ENCODE measurements at places on chromosomes 2 and 18.

DNA sequence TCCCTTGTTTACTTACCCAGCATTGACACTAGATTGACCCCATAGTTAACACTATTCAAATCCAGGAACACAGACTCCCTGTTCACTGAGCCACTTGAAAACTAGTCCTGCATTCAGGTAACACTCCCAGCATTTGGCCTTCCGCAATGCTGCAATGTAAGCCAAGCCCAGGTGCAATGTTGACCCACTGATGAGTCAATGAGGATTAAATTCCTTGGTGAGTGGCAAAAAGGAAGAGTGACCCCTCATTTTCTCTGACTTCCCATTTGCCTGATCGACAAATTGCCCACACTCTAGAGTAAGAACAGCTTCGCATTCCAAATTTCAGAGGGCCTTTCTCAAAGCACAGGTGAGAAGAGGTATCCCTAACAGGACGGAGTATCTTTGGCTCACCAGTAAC is 251.9 kb downstream of the FBXO15 start:
- DNase-seq, result peak; percentile 6

DNA sequence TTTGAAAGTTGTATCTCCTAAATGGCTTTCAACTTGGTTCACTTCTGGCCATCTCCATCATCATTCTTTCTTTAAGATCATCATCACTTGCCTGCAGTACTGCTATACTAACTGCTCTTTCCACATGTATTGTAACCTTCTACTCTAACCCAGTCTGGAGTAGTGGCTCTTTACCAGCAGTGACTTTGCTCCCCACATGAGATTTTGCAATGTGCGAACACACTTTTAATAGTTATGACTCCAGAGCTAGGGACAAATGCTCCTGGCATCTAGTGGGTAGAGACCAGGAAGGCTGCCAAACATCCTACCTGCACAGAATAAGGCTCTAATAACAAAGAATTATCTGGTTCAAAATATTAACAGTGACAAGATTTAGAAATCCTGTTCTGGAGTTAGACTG is 243.8 kb downstream of the XIRP2 start:
- DNase-seq, result no peak

- DNase-seq, result no peak
These were observed 671.6 kb upstream of the ACVR2A start for GRCh38 chr2:147173189-147173581.

GRCh38 chr2:60303680-60304079 is 249.8 kb downstream of the BCL11A start:
- DNase-seq, result no peak

- peak; percentile 6 for DNase-seq
These were observed 193.3 kb upstream of the AGAP1 start for GRCh38 chr2:235300368-235301201.

DNA sequence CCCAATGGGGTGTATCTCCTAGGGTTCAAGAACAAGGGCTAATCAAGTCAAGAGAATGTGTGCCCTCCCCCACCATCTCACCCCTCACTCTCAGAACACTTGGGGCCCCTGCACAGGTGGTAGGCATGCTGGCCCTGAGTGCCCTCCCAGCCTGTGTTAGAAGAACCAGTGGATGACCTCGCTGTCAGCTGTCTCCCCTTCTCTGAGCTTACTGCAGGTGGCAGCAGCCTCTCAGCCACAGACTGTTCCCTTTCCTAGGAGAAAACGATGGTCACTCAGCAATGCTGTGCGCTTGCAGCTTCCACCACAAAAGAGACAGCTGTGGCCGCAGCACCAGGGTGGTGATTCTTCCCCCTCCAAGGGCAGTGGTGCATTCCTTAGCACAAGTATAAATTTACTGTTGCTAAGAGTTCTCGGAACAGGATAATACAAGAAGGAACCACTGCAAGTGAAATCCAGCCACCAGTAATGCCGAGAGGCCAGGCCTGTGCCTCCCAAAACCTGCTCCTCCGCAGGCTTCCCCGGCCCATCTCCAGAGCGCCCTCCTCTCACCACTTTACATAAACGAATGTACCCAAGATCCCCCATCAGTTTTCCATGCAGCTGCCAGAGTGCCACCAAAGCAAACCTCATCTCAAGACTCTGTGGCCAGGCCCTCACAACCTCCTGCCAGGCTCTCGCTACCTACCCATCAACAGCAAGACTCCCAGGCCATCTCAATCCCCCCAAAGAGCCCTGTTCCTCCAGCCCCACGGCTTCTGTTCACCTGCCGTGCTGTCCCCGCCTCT is 935 bp upstream of the RAMP1 start:
- peak; percentile 35 for DNase-seq

DNA sequence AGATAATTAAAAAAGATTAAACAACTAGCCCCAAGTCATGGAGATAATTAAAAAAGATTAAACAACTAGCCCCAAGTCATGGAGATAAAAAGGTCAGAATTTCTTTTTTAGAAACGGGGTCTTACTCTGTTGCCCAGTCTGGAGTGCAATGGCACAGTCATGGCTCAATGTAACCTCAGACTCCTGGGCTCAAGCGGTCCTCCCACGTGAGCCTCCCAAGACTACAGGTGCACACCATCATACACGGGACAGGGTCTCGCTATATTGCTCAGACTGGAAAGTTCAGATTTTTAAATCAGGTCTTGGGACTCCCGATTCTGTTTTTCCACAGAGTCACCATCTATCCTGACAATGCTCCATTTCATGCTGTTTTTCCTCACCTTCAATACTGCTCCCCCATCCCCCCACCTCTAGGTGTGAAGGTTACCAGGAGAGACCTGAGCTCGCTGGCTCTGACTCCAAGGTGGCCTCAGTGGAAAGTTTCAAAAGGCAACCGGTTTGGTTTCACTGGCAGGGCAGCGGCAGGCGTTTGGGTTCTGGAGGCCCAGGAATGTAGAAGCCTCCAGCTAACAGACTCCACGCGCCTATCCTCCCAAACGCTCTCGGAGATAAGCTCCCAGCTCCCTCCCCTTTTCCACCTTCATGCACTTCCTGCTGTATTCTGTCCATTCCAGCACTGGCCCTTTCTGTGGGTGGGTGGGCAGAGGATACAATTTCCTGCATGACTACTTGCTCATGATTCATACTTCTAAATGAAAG is 2.9 kb upstream of the SEMA4C start:
- DNase-seq, result no peak

GRCh38 chr2:213199871-213200270 is 48.5 kb upstream of the IKZF2 start:
- no peak for DNase-seq

- DNase-seq, result no peak
These were observed 168.5 kb downstream of the TMEFF2 start for GRCh38 chr2:192026059-192026824.

DNA sequence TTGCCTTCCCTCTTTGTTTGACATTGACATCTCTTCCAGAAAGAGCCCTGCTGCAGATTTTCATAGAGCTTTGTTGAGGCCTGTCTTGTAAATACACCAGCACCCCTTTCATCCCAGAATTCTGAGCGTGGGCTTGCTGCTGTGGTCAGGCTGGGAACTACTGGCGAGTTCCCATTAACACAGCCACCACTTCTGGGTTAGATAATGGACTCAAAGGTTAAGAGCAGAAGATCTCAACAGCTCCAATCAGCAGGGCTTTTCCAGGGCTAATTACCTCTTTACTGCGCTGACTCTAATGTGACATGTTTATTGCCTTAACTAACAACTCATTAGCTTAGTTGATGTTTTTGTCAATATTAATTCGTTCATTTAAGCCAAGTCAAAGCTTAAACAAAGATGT is 235.9 kb upstream of the BOD1L2 start:
- peak; percentile 80 for DNase-seq

GRCh38 chr18:36089001-36089400 is 21.6 kb upstream of the RPRD1A start:
- no peak for DNase-seq

GRCh38 chr2:180970016-180970415 is 10.4 kb upstream of the UBE2E3 start:
- DNase-seq, result peak; percentile 17

DNA sequence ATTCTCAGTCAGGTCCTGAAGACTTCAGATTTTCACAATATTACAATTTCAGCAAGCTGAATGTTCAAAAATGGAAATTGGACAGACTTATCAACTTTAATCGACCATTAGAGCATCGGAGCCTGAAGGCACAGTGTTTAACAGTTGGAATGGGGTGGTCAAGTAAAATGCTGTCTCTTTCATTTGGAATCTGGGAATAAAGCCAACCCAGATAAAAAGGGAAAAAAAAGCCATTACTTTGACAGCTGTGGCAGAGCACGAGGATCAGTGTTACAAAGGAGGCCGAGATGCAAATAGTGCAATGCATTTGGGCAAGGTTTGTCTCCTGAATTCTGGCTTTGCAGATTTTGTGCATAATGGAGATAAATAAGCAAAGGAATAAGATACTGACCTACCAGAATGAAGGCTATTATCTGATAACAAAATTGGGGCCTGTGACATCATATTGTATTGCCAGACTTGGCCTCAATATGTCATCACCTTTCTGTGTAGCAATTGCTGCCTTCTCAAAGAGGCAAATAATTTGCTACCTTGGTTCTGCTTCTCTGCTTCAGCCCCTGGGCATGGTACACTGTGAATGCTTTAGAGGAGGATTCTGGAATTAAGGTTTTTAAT is 277.5 kb upstream of the KLHL29 start:
- DNase-seq, result peak; percentile 58

- peak; percentile 91 for DNase-seq
These were observed 226.0 kb downstream of the AGPS start for GRCh38 chr2:177618255-177619253.

DNA sequence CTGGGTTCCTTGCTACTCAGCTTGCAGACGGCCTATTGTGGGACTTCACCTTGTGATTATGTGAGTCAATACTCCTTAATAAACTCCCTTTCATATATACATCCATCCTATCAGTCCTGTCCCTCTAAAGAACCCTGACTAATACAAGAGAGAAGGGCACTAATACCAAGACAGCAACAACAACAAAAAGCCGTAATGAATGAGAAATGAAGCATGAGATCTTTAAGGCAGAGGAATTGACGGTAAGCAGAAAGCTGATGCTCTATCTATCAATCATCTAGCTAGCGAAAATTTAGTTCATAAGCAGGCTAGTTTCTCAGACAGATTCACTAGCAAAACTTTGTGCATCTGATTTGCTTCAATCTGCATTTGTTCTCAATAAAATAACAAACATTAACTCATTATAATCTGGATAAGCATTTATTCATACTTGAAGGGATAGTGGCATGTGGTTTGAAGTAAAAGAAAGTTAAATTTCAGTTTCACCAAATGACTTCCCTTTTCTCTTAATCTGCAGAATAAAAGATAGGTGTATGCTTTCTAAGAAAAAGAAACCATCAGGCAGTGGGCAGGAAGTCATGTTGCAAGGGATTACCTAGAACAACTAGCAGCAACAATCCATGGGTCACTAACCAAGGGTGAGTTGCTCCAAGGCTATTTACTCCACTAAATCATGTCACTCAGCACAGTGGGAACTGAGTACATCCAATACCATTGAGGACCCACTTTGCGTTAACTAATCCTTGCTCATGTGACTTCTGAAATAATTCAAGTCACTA is 376.5 kb downstream of the TMEM182 start:
- no peak for DNase-seq

- DNase-seq, result no peak
These were observed 3.1 kb upstream of the HTR2B start for GRCh38 chr2:231127936-231128335.

DNA sequence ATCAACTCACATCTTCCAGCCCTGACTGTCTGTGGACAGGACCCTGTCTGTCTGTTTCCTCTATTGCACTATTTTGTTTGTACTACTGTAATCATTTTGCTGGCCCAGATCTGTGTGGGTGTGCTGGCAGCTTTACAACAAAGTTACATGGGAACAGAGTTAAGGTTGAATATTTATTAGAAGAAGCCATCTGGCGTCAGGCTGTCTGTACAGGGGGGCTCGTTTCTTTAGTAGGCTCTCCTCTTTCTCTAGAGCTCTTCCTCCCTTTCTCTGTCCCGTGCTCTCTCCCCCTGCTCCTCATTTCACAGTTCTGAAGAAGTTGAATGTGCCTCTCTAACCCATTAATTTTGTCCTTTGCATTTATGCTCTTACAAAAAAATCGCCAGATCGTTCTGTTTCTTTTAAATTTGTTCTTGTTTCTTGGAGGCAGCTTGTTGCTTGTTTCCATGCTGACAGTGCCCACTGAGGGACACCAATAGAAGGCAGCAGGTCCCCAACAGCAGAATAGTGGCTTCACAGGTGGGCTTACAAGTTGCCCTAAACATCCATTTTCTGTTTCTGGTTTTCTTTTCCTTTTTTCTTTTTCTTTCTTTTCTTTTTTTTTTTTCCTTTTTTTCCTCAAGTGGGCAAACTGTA is 315.2 kb upstream of the ZEB2 start:
- DNase-seq, result no peak

DNA sequence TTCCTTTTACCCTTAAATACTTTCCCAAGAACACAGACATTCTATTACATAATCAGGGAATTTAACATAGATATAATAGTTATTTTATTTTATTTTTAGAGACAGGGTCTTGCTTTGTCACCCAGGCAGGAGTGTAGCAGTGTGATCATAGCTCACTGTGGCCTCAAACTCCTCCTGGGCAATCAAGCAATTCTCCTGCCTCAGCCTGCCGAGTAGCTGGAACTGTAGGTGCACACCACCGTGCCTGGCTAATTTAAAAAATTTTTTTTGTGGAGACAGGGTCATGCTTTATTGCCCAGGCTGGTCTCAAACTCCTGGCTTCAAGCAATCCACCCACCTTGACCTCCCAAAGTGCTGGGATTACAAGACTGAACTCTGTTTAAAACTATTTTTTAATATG is 45.6 kb downstream of the SLC4A1AP start:
- no peak for DNase-seq

DNA sequence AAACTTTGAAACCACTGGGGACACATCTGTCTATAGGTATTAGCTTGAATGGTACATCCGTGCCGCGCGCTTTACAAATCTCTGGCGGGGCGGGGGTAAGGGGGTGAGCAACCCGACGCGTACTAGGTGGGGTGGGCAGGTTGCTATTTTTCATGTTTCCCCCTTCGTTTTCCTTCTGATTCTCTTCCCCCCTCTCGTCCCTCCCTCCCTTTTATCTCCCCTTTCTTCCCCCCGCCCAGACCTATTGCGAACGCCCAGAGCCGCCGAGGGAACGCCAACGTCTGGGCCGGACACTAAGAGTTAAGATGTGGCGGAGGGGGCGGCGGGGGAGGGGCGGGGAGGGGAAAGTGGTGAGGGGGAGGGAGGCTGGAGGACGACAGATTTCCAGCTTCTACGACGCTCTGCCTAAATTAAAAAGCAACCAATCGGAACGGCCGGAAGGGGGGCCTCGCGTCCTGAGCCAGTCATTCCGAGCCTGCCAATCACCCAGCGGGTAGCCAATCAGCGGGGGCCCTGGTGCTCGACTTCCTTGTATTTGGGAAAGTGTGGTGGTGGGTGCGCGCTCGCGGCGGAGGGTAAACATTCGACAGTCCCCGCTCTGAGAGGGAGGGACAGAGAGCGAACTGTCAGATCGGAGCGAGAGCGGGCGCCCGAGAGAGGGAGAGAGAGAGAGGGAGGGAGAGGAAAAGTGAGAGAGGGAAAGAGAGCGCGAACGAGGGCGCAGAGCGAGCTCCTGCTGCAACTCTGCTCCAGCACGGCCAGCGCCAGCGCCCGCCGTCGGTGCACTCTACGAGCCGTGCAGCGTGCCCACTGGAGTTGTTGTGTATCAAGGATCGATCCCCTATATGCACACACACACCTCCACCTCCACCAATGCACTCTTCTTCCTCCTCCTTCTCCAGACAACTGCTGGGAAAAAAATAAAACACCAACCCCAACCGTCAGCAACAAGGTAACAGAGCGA is at the start of gene POU3F3:
Gene POU3F3, plus strand, starts transcription at position 582 of the 964 bp plus-strand sequence. CDS start 1,396 bp downstream, outside the sequence.
- DNase-seq, result peak; percentile 58

- DNase-seq, result peak; percentile 36
These were observed 43.6 kb upstream of the MAP2 start for GRCh38 chr2:209380293-209380692.

- DNase-seq, result no peak
These were observed 98.6 kb downstream of the CPO start for GRCh38 chr2:207037896-207038295.
